ENCODE measurements at places on chromosomes 1 and 21. TPM values are rescaled to one million over a fixed set of nuclear protein-coding genes. Genes with fewer than 3 reads are reported as not detected.

- H3K36me3 ChIP-seq = no peaks in the 10 kb centered on the region
- H3K27me3 ChIP-seq = no peaks in the 10 kb centered on the region
- peaks cover 9% of the 10 kb centered on the region for H3K4me1 ChIP-seq
- no peak for DNase-seq
- H3K4me3 ChIP-seq = no peak overlapping the region
- H3K27ac ChIP-seq = no peak overlapping the region
Measured at GRCh38 chr1:59285691-59286090, 11.2 kb upstream of the FGGY start.

- peaks cover 26% of the 10 kb centered on the region for H3K4me1 ChIP-seq
- H3K36me3 ChIP-seq = no peaks in the 10 kb centered on the region
- DNase-seq = peak; percentile 65
- H3K4me3 ChIP-seq = peak within 1 kb of the TSS; percentile 33
- no peaks in the 10 kb centered on the region for H3K27me3 ChIP-seq
Measured at GRCh38 chr1:34984793-34985608, at the start of gene TMEM35B. TSS of gene TMEM35B (minus strand) at chr1:34985347. CDS start at chr1:34985305, 42 bp downstream.

Gene TMPRSS15
- not detected for total RNA-seq

Gene ABCA4
- total RNA-seq = under 0.01 TPM

- no peak for DNase-seq
- no peak overlapping the region for H3K27ac ChIP-seq
- no peaks in the 10 kb centered on the region for H3K27me3 ChIP-seq
- peaks cover 5% of the 10 kb centered on the region for H3K4me1 ChIP-seq
- no peaks in the 10 kb centered on the region for H3K36me3 ChIP-seq
Measured at GRCh38 chr1:29651246-29651645, 414.9 kb downstream of the PTPRU start.

GRCh38 chr1:223836586-223836985 lies 9.2 kb downstream of the TP53BP2 start:
- no peaks in the 10 kb centered on the region for H3K27me3 ChIP-seq
- no peak overlapping the region for H3K27ac ChIP-seq
- DNase-seq = no peak
- no peaks in the 10 kb centered on the region for H3K36me3 ChIP-seq
- peaks cover 60% of the 10 kb centered on the region for H3K4me1 ChIP-seq

GRCh38 chr21:35491114-35491513 lies 442.0 kb upstream of the RUNX1 start:
- DNase-seq = no peak
- H3K27me3 ChIP-seq = no peaks in the 10 kb centered on the region
- no peaks in the 10 kb centered on the region for H3K36me3 ChIP-seq
- H3K4me3 ChIP-seq = no peak overlapping the region
- no peaks in the 10 kb centered on the region for H3K4me1 ChIP-seq
- no peak overlapping the region for H3K27ac ChIP-seq

- no peak overlapping the region for H3K27ac ChIP-seq
- H3K27me3 ChIP-seq = no peaks in the 10 kb centered on the region
- DNase-seq = no peak
- no peaks in the 10 kb centered on the region for H3K36me3 ChIP-seq
Measured at GRCh38 chr1:44208226-44208625, 5.0 kb upstream of the DMAP1 start.

DNA sequence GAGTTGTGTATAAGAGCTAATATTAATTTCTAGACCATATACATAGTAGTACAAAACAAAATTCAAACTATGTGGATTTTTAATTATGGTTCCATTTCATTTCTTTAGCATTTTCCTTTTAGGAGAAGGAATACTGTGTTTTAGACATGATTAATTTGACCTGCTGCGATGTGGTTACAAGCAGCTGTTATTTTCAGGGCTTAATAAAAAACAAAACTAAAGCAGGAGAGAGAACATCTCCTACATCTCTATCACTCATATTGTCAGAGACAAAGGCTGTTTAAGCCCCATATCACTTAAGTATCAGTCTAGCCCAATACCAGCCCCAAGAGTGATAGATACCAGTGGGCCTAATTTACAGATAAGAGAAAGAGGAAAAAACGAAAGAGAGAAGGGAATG lies 47.6 kb downstream of the ILDR2 start:
- H3K27ac ChIP-seq = no peak overlapping the region
- H3K4me3 ChIP-seq = no peak overlapping the region
- no peaks in the 10 kb centered on the region for H3K36me3 ChIP-seq
- H3K27me3 ChIP-seq = no peaks in the 10 kb centered on the region

- no peak overlapping the region for H3K27ac ChIP-seq
- H3K27me3 ChIP-seq = no peaks in the 10 kb centered on the region
- no peak for DNase-seq
- peaks cover 15% of the 10 kb centered on the region for H3K4me1 ChIP-seq
- H3K4me3 ChIP-seq = no peak overlapping the region
Measured at GRCh38 chr1:156931211-156931952, 10.9 kb downstream of the LRRC71 start.

GRCh38 chr1:184541537-184542152 lies 154.8 kb downstream of the C1orf21 start:
- H3K4me1 ChIP-seq = no peaks in the 10 kb centered on the region
- no peak overlapping the region for H3K4me3 ChIP-seq
- H3K36me3 ChIP-seq = no peaks in the 10 kb centered on the region
- H3K27ac ChIP-seq = no peak overlapping the region
- DNase-seq = no peak

- no peaks in the 10 kb centered on the region for H3K4me1 ChIP-seq
- no peaks in the 10 kb centered on the region for H3K27me3 ChIP-seq
- no peaks in the 10 kb centered on the region for H3K36me3 ChIP-seq
- no peak overlapping the region for H3K4me3 ChIP-seq
- no peak overlapping the region for H3K27ac ChIP-seq
Measured at GRCh38 chr1:54671985-54672608, 30.5 kb downstream of the MROH7 start.

Gene KLHDC7A
- total RNA-seq = 3.6 TPM

GRCh38 chr1:65276197-65276939 lies 33.0 kb upstream of the DNAJC6 start:
- DNase-seq = no peak
- H3K36me3 ChIP-seq = no peaks in the 10 kb centered on the region
- H3K4me1 ChIP-seq = no peaks in the 10 kb centered on the region
- H3K4me3 ChIP-seq = no peak overlapping the region
- H3K27ac ChIP-seq = no peak overlapping the region
- no peaks in the 10 kb centered on the region for H3K27me3 ChIP-seq

DNA sequence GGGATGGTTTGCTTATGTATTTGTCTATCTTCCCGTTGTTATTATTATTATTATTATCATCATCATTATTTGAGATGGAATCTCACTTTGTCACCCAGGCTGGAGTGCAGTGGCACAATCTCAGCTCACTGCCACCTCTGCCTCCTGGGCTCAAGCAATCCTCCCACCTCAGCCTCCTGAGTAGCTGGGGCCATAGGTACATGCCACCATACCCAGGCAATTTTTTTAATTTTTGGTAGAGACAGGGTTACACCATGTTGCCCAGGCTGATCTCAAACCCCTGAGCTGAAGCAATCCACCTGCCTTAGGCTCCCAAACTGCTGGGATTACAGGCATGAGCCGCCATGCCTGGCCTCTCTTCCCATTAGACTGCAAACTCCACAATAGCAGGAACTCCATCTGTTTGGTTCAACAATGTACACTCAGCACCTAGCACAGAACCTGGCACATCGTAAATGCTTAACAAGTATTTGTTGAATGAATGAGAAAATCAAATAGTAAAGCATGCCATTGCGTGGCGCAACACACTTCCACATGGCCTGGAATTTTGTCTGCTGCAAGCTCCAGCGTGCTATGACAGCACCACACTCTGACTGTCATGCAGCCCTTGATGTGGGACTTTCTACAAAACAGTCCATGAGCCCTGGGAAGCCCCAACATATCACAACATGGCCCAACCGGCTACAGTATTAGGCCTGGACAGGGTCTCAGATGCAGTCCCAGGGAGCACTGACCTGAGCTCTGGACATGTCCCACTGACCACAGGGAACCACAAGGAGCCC lies 3.8 kb upstream of the TINAGL1 start:
- no peaks in the 10 kb centered on the region for H3K27me3 ChIP-seq
- peak overlapping the region; percentile 68 for H3K27ac ChIP-seq
- H3K4me1 ChIP-seq = peaks cover 62% of the 10 kb centered on the region
- no peak overlapping the region for H3K4me3 ChIP-seq

DNA sequence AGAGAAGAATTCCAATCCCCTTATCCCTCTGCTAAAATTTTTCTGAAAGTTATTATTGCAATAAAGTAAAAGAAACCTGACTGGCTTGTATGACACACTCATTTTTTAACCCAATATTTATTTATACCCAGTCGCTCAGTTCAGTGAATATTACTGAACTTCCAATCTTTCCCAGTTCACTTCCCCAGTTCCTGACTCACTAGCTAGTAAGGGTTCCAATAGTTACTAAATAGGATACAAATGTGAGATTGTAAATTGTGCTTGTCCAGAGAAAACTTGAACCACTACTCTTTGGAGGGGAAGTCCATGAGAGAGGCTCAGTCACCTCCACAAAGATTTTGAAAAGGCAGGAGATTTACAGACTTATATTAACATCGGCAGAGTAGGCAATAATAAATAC lies 31.4 kb downstream of the PRDX6 start:
- H3K27ac ChIP-seq = no peak overlapping the region
- H3K4me1 ChIP-seq = no peaks in the 10 kb centered on the region
- DNase-seq = no peak
- H3K36me3 ChIP-seq = no peaks in the 10 kb centered on the region
- H3K27me3 ChIP-seq = no peaks in the 10 kb centered on the region

Gene VWA5B1
- total RNA-seq = not detected

DNA sequence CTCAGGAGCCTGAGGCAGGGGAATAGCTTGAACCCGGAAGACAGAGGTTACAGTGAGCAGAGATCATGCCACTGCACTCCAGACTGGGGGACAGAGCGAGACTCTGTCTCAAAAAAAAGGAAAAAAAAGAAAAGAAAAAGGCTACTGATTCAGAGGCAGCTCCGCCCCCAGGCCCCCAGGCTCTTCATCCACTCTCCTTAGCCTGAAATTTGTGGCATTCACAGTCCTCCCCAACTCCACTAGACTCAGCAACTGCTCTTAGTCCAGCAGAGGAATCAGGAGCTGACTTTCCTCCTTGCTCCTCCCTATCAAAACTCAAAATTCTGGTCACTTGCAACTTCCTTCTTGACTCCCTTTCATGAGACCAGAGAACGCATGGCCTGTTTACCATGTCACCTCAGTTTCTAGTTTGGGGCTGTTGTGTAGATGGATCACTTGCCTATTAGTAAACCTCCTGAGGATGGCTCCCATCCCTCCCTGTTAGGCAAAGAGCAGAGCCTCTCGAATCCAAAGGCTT lies 27.1 kb downstream of the PCAT6 start:
- H3K27me3 ChIP-seq = no peaks in the 10 kb centered on the region
- H3K36me3 ChIP-seq = no peaks in the 10 kb centered on the region
- DNase-seq = no peak
- H3K4me3 ChIP-seq = no peak overlapping the region
- H3K4me1 ChIP-seq = no peaks in the 10 kb centered on the region

- no peaks in the 10 kb centered on the region for H3K27me3 ChIP-seq
- H3K4me1 ChIP-seq = no peaks in the 10 kb centered on the region
- H3K4me3 ChIP-seq = no peak overlapping the region
- no peaks in the 10 kb centered on the region for H3K36me3 ChIP-seq
- DNase-seq = no peak
Measured at GRCh38 chr1:119209596-119210295, 69.3 kb upstream of the WARS2 start.

DNA sequence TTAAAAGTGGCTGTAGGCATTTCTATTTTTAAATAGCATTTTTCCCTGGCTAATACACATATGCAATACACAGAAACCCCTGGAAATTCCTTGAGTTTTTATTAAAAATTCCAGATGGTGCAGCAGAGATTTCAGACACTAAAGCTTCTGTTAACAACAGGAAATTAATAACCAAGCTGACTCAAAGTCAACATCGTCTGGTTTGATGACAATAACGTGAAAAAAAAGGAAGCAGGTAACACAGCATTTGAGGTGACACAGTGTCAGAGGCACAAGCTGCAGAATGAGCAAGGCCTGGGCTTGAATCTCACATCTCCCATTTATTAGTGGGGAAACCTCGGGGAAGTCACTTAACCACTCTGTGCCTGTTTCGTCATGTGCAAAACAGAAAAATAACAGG lies 64.6 kb upstream of the GJB5 start:
- H3K4me3 ChIP-seq = no peak overlapping the region
- H3K27ac ChIP-seq = no peak overlapping the region
- no peak for DNase-seq
- no peaks in the 10 kb centered on the region for H3K27me3 ChIP-seq

- H3K4me3 ChIP-seq = peak overlapping the region; percentile 90
- peaks cover 4% of the 10 kb centered on the region for H3K4me1 ChIP-seq
- H3K36me3 ChIP-seq = no peaks in the 10 kb centered on the region
Measured at GRCh38 chr1:35768350-35769187, 1.2 kb downstream of the CLSPN start.

DNA sequence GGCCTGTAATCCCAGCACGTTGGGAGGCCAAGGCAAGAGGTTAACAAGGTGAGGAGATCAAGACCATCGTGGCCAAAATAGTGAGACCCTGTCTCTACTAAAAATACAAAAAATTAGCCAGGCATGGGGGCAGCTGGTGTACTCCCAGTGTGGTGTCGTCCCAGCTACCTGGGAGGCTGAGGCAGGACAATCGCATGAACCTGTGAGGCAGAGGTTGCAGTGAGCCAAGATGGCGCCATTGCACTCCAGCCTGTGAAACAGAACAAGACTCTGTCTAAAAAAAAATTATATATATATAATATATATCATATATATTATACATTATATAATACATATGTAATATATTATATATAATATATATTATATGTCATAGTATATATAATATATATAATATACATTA lies 249.2 kb upstream of the TPTE start:
- DNase-seq = no peak
- H3K27me3 ChIP-seq = no peaks in the 10 kb centered on the region
- no peak overlapping the region for H3K27ac ChIP-seq
- no peaks in the 10 kb centered on the region for H3K36me3 ChIP-seq

Gene CROCC
- 151 TPM for total RNA-seq

- H3K4me1 ChIP-seq = peaks cover 18% of the 10 kb centered on the region
- H3K27ac ChIP-seq = no peak overlapping the region
- no peaks in the 10 kb centered on the region for H3K27me3 ChIP-seq
- no peaks in the 10 kb centered on the region for H3K36me3 ChIP-seq
- no peak for DNase-seq
Measured at GRCh38 chr1:3244025-3244926, 175.3 kb downstream of the PRDM16 start.

- peaks cover 7% of the 10 kb centered on the region for H3K4me1 ChIP-seq
- no peak overlapping the region for H3K4me3 ChIP-seq
Measured at GRCh38 chr1:175591083-175591743, 152.2 kb downstream of the TNR start.

Gene OR2T27
- total RNA-seq = not detected

GRCh38 chr1:193569096-193569982 lies 382.9 kb upstream of the B3GALT2 start:
- no peaks in the 10 kb centered on the region for H3K36me3 ChIP-seq
- no peak overlapping the region for H3K27ac ChIP-seq
- H3K4me3 ChIP-seq = no peak overlapping the region

Gene DPT
- total RNA-seq = 57.1 TPM

Data from body of pancreas (tissue), 4 donors.